ENCODE measurements at places on chromosomes 5 and 9. TPM values are rescaled to one million over a fixed set of nuclear protein-coding genes. Genes with fewer than 3 reads are reported as not detected.

GRCh38 chr9:136991993-136992818, at the start of gene PAXX:
Gene PAXX (plus strand): TSS chr9:136992422. CDS start chr9:136992444, 22 bp downstream.
- DNase-seq = peak; percentile 79

The QRFP gene
- not detected for total RNA-seq

- DNase-seq = no peak
Observed at GRCh38 chr9:137446851-137447471, 5.8 kb upstream of the ENTPD8 start.

DNA sequence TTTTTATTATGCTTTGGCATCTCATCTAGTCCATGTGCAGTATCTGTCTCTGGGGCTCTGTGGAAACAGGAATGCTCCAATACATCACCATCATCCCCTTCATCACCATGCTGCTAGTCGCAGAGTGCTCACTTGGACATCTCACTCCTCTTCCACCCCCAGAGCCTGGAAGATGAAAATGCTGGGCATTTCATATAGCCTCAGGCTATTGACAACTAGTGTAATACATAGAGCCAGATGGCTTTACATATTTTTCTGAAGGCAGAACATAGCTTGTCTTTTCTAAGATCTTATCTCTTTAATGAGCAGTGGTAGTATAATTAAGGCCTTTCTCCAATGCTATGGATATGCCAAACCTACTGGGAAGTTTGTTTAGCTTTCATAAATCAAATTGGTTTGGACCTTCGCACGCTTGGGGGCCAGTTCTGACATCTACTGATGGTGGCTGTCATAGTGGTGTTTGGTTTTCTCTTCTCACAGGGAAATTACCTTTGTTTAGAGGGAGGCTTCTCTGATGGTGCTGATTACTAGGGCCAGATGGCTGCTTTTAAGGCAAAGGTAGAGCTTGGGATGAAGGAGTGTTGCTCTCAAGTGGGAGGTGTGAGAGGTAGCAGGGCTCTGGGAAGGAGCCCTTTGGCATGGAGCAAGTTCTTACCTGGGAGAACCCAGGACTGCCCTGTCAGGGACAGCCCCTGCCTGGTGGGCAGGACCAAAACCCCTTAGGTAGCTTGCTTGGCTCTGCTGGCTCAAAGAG, 63.1 kb upstream of the CXCL14 start:
- DNase-seq = no peak

- DNase-seq = no peak
Observed at GRCh38 chr5:145226726-145227125, 608.4 kb downstream of the PRELID2 start.
